Pulmonary artery endothelial cell (primary cell): ENCODE measurements at places on chromosomes 12 and 14. TPM values are rescaled to one million over a fixed set of nuclear protein-coding genes. Genes with fewer than 3 reads are reported as not detected.

Gene KRT74
- not detected in 2 replicates for total RNA-seq

Gene CCDC60
- not detected in 2 replicates for total RNA-seq

Gene NGB
- total RNA-seq: not detected in 2 replicates

Gene MIP
- 0.07 and 0.20 TPM in 2 replicates for total RNA-seq

Gene TCL1A
- not detected in 2 replicates for total RNA-seq

Gene B4GALNT3
- not detected in 2 replicates for total RNA-seq

Gene GRIP1
- total RNA-seq: 0.14 TPM in 1 of 2 replicates, not detected in the other

Gene ZC2HC1C
- total RNA-seq: 0.99 and 1.3 TPM in 2 replicates

- no peak for DNase-seq
Measured at GRCh38 chr12:10551375-10551774, 45.7 kb downstream of the EIF2S3B start.

DNA sequence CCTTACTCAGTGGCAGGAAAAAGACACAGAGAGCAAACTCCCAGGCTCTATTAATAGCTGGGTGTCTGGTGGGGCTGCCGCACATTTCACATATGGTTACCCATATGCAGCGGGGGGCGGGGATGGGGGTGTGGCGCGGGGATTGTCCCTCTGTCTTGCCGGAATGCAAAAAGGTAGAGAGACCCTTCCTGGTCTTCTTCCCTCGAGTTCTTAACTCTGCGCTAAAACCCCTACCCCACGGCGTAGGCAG is 1.7 kb downstream of the PRMT8 start:
- DNase-seq: no peak

DNA sequence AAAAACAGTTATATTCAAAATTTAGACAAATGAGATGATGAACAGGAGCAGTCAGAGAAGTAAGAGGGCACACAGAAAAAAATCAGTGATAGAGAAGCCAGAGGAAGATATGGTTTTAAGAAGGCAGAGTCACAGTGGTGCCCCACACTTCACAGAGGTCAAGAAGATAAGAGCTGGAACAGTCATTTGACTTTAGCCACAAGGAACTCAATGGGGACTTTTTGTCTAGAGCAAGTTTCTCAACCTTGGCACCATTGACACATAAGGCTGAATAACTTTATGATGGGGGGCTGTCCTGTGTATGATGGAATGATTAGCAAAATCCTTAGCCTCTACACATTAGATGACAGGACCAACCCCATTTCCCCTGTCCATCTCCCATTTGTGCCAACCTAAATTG is 172.8 kb upstream of the PLEKHG7 start:
- no peak for DNase-seq

DNA sequence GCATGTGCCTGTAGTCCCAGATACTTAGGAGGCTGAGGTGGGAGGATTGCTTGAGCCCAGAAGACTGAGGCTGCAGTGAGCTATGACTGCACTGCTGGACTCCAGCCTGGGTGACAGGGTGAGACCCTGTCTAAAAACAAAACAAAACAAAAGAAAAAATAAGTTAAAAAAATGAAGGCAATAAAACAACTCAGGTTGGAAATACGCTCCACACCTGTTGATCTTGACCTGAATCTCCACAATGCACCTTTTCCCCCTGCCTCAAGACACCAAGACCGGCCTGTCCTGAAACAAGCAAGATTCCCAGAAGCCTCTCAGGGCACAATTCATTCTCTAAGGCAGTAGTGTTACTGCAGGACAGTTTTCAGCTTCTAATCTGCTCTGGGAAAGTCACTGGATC is 20.8 kb upstream of the CEBPE start:
- no peak for DNase-seq

DNA sequence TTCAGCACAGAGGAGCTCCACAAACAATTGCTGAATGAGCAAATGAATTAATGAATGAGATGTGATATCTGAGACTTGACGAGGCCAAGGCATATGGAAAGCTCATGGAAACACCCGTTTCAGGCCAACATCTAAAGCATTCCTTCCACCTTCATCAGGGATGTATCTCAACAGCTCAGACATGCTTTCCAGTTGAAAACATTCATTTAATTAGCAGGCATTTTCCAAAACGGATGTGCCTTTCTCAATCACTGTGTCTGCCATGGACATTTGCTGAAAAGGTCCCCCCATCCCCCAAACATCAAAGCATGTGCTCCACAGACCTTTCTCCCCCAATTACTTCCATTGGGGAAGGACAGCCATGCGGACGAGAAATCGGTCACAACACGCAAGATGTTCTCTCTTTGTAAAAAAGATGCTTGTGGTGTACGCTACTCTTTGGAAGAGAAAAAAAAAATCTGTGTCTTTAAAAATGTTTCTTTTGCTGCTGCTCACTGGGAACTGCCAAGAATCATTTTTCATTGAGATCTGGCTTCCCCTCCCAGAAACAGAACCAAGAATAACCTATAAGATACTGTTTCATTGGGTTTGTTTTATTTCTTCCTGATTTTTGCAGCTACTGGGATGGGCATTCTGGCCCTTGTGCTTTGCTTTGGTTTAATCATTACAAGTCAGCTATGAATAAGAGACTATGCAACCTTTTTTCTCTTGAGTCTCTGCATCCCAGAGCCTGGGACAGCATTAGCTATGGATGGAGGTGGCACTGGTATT is 528.2 kb downstream of the MED13L start:
- DNase-seq: no peak

GRCh38 chr12:104951759-104952509 is 6.2 kb downstream of the SLC41A2 start:
- DNase-seq: no peak

- DNase-seq: no peak
Measured at GRCh38 chr14:60106339-60106738, 14.6 kb downstream of the PCNX4 start.

DNA sequence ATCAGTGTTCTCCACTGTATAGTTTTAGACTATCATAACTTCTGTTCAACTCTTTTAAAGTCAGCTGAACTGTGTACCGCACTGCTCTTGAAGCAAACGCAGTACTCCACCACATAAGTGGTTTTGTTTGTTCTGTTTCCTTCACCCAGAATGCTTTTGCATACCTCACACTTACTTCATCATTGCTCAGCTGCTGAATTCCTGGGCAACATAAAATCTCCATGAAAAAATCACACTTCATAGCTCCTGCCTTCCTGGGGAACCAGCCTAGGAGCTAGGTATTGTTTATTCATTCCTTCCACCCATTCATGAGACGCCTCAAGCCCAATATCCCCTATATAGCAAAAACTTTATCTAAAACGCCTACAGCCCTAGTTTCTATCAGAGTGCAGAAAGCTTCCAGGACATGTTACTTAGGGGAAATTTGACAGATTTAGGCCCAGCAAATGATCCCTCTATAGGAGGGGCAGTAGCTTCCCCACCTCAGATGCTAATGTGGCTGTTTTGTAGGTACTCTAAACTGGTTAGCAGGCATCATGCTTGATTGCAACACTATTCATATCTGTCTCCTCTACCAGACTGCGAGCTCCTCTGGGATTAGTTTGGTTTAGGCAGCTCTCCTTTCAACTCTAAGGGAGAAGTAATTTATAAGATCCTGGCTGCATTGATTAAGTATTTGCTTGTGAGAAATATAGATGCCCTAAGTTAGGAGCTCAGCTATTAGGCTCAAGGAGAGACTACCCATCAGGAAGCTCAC is 44.5 kb downstream of the LRRC9 start:
- no peak for DNase-seq

DNA sequence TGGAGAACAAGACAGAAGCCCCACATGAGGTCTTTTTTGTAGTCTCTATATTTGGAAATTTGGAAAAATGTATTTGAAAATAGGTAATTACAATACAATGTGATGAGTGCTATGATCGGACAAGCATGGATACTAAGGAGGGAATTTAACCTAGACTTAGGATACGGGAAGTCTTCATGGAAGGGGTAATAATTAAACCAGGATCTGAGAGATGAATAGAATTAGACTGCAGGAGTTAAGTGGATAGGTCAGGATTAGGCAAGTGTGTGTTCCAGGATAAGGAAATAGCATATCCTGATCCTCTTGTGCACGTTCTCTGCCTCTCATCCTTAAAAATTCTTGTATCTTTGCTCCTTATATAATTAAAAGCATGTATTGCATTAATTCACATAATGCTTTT is 223.3 kb upstream of the PRICKLE1 start:
- DNase-seq: no peak

DNA sequence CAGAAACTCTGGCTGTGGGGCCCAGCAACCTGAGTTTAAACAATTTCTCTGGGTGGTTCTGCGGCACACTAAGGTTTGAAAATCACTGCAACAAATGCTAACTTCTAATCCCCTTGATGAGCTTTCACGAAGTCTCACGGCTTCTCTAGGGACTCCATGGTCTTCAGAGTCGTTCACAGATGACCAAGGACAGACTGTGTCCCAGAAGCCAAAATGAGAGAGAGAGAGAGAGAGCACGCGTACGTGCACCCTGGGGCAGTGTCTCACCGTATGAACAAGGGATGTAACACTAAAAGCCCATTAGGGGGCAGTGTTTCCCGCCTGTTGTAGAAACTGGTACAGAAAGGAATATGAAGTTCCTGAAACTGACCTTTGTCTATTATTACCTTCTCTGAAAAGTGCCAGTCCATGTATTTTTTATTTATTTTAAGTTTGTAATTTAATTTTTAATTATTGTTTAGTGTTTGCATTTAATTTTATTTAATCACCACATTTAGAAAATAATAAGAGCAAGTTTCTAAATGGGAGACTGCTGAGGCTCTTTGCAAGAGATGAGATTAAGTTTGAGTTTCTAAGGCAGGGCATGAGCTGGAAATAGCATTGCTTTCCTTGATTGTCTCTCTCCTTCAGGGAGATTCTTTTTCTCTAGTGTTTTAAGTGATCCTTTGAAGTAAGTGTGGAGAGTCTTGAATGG is 3.4 kb downstream of the APOLD1 start:
- no peak for DNase-seq

DNA sequence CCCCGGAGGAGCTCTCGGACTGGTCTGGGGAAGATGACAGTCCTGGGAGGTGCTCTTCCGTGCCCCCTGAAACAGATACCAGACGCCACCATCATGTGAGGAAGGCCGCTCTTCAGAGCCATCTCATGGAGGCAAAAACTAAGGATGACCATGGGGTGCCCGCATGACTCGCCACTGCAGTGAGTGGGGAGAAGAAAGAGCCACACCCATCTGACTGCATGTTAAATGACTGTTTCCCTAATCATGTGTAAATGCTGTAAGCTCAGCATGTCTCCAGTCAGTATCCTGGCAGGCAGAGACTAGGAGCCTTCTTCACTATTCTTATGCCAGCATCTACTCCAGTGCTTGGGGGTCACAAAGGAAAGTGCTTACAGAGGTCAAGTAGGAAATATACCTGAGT is 4.0 kb downstream of the STON2 start:
- DNase-seq: no peak

DNA sequence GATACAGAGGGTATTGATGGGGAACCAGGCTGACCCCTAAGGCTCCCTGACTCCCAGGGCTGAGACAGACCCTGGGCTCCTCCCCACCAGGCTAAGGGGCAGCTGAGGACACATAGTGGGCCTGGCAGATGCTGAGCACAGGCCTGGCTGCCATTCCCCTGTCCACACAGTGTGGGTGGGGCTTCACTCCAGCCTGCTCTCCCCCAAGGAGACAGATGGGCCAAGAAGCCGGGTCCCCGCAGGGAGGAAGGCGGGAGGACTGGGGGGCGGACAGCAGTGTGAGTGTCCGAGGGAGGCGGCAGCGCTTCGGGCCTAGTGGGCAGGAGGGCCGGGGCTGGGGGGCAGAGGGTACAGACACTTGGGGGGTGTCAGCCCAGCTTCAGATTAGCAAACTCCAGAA is 32.0 kb downstream of the RFLNA start:
- DNase-seq: no peak

DNA sequence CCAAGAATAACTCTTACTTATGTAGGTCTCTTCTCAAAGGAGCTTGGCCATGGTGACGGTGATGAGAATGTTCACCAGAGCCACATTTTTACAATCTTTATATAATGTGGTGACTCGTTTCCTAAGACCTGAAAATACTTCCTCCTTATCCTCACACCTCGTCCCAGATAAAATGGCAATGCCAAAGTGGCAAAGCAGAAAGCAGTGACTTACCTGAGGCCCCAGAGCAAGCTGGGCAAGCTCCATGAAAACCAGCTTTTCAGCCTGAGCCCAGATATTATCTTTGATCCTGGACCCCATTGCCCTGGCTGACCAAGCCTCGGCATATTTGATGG is 173.6 kb upstream of the PRMT8 start:
- no peak for DNase-seq

DNA sequence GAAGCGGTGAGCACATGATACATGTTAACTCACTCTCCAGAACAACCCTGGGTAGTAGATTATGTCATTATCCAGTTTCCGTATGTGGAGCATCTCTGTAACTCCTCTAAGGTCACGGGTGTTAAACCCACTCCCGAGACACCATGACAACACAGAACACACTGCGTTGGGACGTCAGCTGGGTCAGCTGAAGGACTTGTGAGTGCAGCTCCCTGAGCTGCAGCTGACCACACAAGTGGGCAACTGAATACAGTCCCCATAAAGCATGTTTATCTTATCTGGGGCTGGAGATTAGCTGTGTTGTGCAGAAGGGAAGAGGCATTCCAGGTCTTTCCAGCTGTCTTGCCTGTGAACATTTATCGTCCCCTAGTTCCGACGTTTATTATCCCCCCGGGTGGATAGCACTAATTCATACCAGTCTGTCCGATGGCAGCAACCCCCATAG is 211.5 kb downstream of the CHST11 start:
- no peak for DNase-seq

GRCh38 chr12:61566183-61566582 is 694.0 kb upstream of the USP15 start:
- no peak for DNase-seq

DNA sequence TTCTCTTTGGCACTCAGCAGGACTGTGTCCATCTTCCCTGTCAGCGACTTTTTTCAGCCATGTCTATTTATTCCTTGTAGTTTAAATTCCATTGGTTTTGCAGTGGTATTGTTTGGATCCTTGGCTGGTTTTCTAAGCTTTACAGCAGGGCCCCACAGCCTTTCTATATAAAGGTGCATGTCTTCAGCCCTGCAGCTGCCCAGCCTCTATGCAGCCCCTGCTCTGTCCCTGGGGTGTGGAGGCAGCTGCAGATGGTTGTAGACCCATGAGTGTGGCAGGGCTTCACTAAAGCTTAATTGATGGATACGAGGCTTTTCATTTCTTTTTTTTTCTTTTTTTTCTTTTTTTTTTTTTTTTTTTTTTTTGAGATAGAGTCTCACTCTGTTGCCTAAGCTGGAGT is 29.7 kb downstream of the SFSWAP start:
- no peak for DNase-seq

DNA sequence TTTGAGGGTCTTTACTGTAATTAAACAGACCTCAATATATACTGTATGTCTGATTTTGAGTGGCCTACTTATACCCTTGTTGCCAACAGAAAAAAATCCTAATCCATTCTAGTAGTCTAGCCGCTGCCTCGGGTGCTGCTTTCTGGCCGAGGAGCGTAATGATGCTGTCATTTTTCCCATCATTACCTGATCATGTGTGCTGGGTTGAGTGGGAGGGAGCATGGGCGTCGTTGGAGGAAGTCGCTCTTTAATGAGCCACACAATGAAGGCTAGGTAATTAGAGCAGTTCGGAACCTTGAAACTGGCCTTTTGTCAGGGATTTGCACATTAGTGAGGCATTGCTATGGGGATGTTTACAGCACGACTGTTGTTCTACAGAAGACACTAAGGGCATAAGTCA is 76.1 kb upstream of the RFX4 start:
- no peak for DNase-seq
